ENCODE measurements at places on chromosomes 5 and 9. TPM values are rescaled to one million over a fixed set of nuclear protein-coding genes. Genes with fewer than 3 reads are reported as not detected.
A peak's percentile ranks its signal among the peaks of the same experiment; 100 is the strongest.

DNA sequence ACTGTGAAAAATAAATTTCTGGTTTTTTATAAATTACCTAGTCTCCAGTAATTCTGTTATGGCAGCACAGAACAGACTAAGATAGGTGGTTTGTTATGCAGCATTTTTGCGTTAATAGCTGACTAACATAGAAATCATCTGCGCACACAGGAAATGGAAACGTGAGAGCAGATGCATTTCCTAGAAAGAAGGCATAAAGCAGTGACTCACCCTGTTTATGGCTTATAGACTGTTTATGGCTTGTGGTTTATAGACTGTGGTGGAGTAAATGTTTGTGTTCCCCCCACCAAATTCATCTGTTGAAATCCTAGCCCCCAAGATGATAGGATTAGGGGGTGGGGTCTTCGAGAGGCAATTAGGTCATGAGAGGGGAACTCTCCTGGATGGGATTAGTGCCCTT is 18.3 kb upstream of the OSMR start:
- H3K27me3 ChIP-seq, result no peaks in the 10 kb centered on the region
- H3K36me3 ChIP-seq, result peaks cover 11% of the 10 kb centered on the region
- no peak for DNase-seq
- H3K4me3 ChIP-seq, result no peak overlapping the region
- H3K4me1 ChIP-seq, result peaks cover 17% of the 10 kb centered on the region

EPB41L4A gene
- 17.8 TPM for total RNA-seq

GRCh38 chr5:151751091-151751490 is 7.3 kb downstream of the ATOX1 start:
- peaks cover 13% of the 10 kb centered on the region for H3K36me3 ChIP-seq
- no peak overlapping the region for H3K4me3 ChIP-seq
- H3K4me1 ChIP-seq, result peaks cover 8% of the 10 kb centered on the region

PITX1 gene
- not detected for total RNA-seq

DNA sequence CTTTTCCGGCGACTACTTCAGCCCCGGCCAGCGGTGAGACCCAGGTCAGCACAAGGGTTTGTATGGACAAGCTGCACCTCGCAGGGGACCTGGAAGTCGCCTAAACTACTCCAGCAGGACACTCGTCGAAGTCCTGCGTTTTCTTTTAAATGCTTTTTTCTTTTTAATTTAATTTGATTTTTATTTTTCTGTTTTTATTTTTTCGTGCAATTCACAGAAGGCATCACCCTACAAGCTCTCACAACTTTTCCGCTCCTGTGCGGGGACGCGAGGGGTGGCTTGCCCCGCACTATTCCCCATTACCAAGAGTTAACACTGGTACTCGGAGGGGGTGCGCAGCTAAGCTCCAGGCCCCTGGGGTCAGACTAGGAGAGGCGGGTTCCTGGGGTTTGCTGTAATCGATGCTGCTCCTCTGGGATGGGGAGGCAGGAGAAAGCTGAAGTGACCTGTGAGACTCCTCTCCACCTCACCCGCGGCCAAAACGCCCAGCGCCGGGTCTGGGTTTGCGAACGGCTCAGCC is 1.3 kb downstream of the EDIL3 start:
- H3K36me3 ChIP-seq, result no peaks in the 10 kb centered on the region
- H3K27me3 ChIP-seq, result peaks cover 68% of the 10 kb centered on the region
- H3K4me1 ChIP-seq, result peaks cover 34% of the 10 kb centered on the region
- peak overlapping the region; percentile 63 for H3K27ac ChIP-seq

PAEP gene
- not detected for total RNA-seq

LTC4S gene
- 10.9 TPM for total RNA-seq

All from left ventricle myocardium inferior (tissue), 1 donor.